GM20000 (cell line): ENCODE measurements at places on chromosomes 11 and 22.

DNA sequence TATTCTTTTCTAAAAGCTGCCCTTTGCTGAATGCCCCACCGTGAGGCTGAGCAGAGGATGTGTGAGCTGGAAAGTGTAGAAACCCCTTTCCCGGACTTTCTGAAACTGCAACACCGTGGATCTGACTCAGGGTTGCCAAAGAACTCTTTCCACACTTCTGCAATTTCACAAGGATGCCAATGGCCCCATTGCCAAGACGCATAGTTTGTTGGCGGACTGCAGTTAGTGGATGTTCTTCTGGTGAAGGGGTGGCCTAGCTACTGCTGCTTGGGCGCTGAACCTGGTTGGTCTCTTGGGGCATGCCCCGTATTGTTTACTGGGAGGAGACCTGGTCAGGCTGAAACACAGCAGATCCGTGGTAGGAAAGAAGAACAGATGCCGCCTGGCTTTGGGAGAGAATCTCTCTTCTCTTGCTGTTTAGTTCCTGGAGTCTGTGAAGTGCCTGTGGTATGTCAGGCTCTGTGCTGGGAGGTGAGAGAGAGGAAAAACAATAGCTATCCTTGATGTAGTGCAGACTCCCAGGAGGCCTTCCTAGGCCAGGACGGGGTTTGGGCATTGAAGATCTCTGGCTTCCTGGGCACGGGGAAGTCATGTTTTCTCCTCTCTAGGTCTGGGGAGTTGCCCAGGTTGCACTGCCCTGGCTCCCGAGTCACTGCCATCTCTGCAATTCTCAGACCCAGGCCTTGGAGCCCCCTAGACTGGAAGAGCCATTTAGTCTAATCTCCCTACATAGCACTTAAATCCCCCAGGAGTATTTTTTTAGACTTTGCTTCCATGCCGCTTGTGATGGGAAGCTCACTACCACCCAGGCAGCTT lies 26.9 kb downstream of the CD82 start:
- DNase-seq: no peak

GRCh38 chr11:123246749-123247495 lies 51.9 kb upstream of the CLMP start:
- peak; percentile 78 for DNase-seq

- DNase-seq: peak; percentile 57
These were observed 7.4 kb downstream of the SCARF2 start for GRCh38 chr22:20430101-20430719.

DNA sequence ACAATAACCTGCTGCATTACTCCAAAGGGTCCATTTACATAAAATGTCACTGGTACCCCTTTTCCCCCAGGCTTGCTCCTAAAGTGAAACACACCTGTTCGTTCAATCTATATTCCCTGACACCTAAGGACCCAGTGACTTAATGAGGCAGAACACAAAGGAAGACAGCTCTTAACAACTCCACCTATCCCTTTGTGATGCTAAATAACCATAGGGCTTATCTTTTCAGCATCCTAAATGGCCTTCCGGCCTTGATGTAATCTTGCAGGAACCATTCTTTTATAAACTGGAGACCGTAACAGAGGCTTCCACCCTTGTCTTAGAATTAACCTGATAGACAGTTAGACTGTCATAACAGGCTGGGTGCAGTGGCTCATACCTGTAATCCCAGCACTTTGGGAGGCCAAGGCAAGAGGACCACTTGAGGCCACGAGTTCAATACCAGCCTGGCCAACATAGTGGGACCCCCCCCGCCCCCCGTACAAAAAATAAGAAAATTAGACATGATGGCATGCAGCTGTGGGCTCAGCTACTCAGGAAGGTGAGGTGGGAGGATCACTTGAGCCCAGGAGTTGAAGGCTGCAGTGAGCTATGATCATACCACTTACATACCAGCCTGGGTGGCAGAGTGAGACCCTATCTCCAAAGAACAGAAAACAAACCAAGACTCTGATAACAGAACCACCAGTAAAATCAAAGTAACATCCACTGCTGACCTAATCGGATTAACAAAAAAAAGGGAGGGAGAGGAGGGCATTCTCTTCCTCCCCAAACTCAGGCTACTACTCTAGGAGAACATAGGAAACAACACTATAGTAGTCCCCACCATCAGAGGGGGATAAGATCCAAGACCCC lies 5.1 kb downstream of the CHEK2 start:
- no peak for DNase-seq

DNA sequence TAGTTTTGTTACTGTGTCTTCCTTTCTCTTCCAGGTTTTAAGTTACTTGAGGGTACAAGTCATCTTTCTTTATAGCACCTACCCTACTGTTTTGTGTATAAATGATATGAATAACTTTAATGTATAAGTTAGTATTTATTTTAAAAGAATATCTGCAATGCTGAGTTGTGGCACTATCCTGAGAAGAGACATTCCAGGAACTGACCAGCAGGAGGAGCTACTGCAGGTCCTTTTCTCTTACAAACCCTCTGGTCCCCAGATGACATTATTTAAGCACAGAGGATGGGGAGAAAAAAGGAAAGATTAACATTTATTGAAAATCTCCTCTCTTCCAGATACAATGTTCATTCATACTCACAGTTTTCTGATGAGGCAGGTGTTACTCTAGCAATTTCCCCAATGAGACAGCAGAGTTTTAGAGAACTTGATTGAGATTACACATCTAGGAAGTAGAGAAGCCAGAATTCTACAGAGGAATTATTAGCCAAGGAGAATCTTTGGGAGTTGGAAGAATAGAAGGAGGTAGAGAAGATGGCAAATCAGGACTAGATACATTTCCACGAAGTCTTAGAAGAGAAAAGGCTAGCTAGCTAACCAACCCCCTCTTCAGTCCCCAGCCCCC lies 541.2 kb upstream of the API5 start:
- peak; percentile 29 for DNase-seq

GRCh38 chr22:50626314-50626849 lies 1.6 kb downstream of the ARSA start:
- no peak for DNase-seq

GRCh38 chr22:45584121-45584570 lies 81.5 kb downstream of the FBLN1 start:
- no peak for DNase-seq

- DNase-seq: no peak
These were observed 59.2 kb downstream of the LHFPL7 start for GRCh38 chr22:24887260-24887659.

- DNase-seq: no peak
These were observed 17.2 kb downstream of the DLAT start for GRCh38 chr11:112042161-112042960.

- no peak for DNase-seq
These were observed at the start of gene TMPRSS6 for GRCh38 chr22:37109242-37109917. Gene TMPRSS6, minus strand, starts transcription at chr22:37109713. Its CDS starts 6,296 bp downstream, at chr22:37103417.

DNA sequence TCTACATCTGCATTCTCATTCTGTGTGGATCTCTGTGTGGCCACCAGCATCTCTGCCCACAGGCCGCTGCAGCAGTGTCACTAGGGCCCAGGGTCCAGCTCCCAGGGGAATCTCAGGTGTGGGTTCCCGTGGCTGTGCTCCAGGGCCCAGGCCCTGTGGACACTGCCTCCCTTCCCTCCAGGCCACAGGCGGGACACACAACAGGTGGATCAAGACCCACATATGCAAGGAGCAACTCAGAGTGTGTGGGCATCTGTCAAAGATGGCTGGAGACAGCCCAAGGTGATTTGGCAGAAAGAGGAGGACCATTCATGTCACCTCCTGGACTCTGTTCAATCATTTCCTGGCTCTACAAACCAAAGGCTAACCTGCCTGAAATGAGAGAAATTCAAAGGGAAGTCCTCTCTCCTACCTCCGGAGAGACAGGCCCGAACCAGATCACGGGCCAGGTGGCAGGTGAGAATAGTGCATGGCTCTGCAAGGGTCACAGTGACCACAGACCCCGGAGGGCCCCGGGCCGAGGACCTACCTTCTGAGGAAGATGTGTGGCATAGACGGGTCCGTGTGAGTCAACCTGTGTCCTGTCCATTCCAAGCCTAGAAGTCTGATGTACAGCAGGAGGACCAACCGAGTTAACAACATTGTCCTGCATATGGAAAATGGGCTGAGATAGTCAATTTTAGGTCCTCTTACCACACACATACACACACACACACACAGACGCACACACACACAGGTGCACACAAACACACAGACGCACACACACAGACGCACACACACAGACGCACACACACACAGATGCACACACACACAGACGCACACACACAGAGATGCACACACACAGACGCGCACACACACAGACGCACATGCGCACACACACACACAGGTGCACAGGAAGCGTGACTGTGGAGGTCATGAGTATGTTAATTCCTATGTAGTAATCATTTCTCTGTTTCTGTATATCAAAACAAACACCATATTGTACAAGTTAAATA lies 1068.5 kb downstream of the BRD1 start:
- DNase-seq: no peak

GRCh38 chr11:116874251-116874650 lies 36.8 kb upstream of the APOA1 start:
- no peak for DNase-seq

- no peak for DNase-seq
These were observed 71.5 kb upstream of the SORL1-AS1 start for GRCh38 chr11:121524233-121524631.

DNA sequence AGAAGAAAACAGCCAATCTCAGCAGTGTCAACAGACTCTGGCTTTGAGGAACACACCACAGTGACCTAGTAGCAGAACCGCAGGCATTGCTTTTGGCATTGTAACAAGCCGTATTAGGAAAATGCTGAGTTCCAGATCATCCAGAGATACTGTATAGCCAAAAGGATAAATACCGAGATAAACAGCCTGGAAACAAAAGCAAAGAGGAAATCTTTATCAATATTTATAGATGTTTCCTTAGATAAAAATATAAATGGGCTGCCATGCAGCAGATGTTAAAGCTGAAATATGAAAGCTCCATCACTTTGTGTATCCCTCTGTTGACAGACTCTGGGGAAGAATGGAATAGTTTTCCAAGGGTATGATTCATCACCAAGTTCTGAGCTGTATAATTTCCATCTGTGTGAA lies 98.9 kb upstream of the TP53AIP1 start:
- no peak for DNase-seq

- DNase-seq: no peak
These were observed 715.8 kb upstream of the LRRC4C start for GRCh38 chr11:42175203-42175602.

DNA sequence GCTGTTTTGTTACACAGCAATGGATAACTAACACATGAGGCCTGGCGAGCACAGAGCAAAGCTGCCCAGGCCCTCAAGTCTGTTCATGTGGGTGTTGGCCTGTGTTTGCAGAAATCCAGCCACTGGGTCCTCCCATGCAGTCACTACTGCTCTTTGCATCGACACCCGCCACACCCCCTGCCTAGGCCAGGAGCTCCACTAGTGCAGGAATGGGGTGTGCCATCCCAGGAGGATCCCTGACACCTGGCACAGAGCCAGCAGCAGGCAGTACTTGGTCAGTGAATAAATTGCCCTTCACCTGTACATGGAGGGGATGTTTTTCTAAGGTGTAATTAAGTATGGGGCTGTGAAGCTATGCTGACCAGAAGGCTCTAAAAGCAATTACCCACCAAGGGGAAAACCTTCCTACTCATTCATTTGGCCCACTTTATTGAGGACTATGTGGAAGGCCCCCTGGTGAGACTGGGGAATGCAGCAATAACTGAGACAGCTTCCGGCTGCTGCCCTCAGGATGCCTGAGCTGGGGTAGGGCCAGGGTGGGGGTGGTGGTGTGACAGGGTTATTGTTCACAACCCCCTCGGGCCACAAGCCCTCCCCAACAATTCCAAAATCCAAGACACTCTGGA lies 160.8 kb downstream of the CRYBB2 start:
- DNase-seq: no peak

DNA sequence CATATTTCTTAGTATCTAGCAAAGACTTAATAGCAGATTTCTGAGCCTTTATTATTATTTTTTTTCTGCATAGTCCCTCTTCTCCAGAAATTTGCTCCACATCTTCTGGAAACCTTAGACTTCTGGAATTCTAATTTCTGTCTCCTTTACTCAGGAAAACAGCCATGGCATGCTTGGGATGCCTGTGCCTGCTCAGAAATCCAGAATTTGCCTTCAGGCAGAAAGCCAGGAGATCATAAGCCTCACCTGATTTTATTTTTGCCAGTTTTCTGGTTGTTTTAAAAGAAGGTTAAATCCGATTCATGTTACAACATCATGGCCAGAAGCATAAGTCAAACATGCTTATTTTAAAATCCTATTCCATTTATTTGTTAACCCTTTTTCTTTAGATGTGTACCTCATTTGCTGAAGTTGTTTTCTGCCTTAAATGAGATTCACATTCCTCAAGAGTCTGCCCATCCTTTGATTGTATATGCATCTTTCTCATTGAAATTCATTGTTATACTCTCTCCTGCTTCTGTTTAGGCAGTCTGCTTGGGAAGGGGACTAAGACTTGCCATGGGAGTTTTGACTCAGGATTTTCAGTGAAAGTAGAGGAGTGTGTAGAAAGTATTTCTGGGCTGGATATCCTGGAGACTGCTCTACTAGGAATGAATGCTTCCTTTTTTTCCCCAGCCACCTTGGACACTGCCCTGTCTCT lies 37.1 kb downstream of the SIK2 start:
- no peak for DNase-seq

GRCh38 chr11:123429913-123430720 lies at the start of gene GRAMD1B:
Gene GRAMD1B, plus strand, starts transcription at chr11:123430269. Its CDS starts 524 bp downstream, at chr11:123430793.
- peak; percentile 80 for DNase-seq

- DNase-seq: peak; percentile 68
These were observed at the start of gene TRIM22 for GRCh38 chr11:5689551-5689983. Gene TRIM22, plus strand, starts transcription at chr11:5689790. Its CDS starts 6,443 bp downstream, at chr11:5696233.

DNA sequence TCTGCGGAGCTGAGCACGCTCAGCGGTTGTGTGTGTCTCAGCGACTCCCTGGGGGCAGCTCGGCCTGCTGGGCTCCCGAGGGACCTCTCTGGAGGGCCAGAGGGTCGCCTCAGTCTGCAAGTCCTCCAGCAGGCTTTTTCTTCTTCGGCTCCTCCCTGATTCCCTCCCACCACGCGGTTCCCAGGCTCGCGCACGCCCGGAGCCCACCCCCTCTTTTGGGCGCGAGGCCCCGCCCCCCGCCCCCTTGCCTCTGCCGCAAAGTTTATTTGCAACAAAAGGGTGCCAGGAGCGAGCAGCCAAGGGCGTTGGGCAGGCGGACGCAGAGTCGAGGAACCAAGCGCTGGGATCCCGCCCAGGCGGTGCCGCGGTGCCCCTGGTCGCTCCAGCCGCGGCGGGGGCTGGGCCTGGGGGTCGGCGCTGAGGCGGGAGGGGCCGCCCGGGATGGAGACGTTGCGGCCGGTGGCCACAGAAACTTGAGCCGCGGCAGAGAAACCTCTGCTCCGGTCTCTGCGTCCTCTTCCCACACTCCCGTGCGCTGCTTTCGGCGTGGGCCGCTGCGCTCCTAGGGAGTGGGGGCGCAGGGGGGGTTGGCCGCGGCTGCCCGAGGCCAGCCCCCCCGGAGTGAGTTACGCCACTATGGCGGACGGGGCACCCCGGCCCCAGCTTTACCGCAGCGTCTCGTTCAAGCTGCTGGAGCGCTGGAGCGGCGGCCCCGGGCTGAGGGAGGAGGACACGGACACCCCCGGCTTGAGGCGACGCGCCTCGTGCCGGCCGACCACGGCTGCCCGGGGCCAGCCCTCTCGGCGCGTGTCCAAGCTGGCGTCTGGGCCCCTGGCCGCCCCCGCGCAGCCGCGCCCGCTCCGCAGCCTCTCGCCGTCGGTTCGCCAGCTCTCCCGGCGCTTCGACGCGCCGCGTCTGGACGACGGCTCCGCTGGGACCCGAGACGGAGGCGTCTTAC lies at the start of gene ARHGEF17:
Gene ARHGEF17, plus strand, starts transcription at position 274 of the 958 bp plus-strand sequence. Its CDS starts 363 bp downstream, at position 637.
- DNase-seq: peak; percentile 82

GRCh38 chr22:24467340-24467739 lies 27.8 kb upstream of the UPB1 start:
- no peak for DNase-seq
